Effector memory CD4-positive, alpha-beta T cell (primary cell): ENCODE measurements at places on chromosomes 4 and X.
A peak's percentile ranks its signal among the peaks of the same experiment; 100 is the strongest.

DNA sequence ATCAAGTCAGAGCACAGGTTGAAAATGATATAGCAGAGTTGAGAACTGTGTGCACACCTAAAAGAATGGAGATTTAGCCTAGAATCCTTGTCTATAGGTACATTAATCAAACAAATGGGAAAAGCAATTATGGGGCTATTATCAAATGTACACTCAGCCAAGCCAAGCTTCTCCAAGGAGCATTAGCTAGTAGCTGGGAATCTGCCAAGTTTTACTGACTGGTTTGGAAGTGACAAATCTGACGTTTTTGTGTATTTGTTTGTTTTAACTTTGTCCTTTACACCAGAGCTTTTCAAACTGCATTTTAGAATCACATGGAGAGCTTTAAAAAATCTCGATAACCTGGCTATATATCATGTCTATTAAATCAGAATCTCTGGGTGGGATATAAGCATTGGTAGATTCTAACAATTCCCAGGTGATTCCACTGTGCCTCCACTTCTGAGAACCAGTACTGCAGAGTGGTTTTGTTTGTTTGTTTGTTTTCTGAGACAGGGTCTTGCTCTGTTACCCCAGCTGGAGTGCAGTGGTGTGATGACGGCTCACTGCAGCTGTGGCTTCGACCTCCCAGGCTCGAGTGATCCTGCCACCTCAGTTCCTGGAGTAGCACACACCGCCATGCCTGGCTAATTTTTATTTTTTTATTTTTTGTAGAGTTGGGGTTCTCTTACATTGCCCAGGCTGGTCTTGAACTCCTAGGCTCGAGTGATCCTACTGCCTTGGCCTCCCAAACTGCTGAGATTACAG is 279.8 kb downstream of the UNC5C start:
- no peak overlapping the region for H3K27ac ChIP-seq
- H3K4me3 ChIP-seq, result no peak overlapping the region
- no peaks in the 10 kb centered on the region for H3K36me3 ChIP-seq
- no peak for DNase-seq

GRCh38 chrX:82087699-82088098 is 885.8 kb downstream of the SH3BGRL start:
- no peaks in the 10 kb centered on the region for H3K27me3 ChIP-seq
- DNase-seq, result no peak
- no peak overlapping the region for H3K4me3 ChIP-seq
- H3K27ac ChIP-seq, result no peak overlapping the region
- H3K4me1 ChIP-seq, result no peaks in the 10 kb centered on the region

DNA sequence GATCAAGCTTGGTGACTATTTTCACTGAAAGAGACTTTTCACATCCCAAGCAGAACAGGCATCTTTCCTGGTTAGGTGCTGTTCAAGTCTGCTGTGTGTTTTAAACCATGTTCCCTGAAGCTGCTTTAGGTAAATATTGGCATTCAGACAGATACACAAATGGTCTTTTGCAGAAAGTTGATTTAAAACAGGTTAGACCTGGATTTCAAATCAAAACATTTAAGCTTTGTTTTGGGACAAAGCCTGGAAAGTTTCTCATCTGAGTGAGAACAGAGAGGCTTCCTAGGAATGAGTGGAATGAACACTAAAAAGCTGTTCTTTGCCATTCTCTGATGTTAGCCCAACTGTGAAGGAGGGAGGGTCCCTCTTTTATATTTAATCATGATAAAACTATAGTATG is 10.1 kb downstream of the ANXA3 start:
- DNase-seq, result no peak
- H3K36me3 ChIP-seq, result no peaks in the 10 kb centered on the region
- no peaks in the 10 kb centered on the region for H3K4me1 ChIP-seq
- H3K27ac ChIP-seq, result no peak overlapping the region
- H3K4me3 ChIP-seq, result no peak overlapping the region
- H3K27me3 ChIP-seq, result no peaks in the 10 kb centered on the region

GRCh38 chrX:37701588-37701987 is 16.0 kb downstream of the XK start:
- H3K4me3 ChIP-seq, result no peak overlapping the region
- H3K36me3 ChIP-seq, result no peaks in the 10 kb centered on the region
- H3K27me3 ChIP-seq, result no peaks in the 10 kb centered on the region
- no peak overlapping the region for H3K27ac ChIP-seq
- H3K4me1 ChIP-seq, result no peaks in the 10 kb centered on the region
- no peak for DNase-seq

DNA sequence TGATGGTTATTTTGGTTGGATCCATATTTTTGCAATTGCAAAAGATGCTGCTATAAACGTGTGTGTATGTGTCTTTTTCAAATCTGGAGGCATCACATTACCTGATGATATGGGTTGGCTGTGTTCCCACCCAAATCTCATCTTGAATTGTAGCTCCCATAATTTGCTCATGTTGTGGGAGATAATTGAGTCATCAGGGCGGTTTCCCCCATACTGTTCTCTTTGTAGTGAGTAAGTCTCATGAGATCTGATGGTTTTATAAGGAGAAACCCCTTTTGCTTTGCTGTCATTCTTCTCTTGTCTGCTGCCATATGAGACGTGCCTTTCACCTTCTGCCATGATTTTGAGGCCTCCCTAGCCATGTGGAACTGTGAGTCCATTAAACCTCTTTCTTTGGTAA is 33.4 kb downstream of the APOOL start:
- no peaks in the 10 kb centered on the region for H3K27me3 ChIP-seq
- no peaks in the 10 kb centered on the region for H3K36me3 ChIP-seq
- no peak overlapping the region for H3K4me3 ChIP-seq

GRCh38 chrX:110420771-110421499 is 62.3 kb downstream of the RTL9 start:
- no peaks in the 10 kb centered on the region for H3K27me3 ChIP-seq
- no peak overlapping the region for H3K4me3 ChIP-seq
- H3K4me1 ChIP-seq, result no peaks in the 10 kb centered on the region
- no peak overlapping the region for H3K27ac ChIP-seq
- no peak for DNase-seq

- no peak for DNase-seq
- H3K36me3 ChIP-seq, result no peaks in the 10 kb centered on the region
- H3K27me3 ChIP-seq, result no peaks in the 10 kb centered on the region
- no peak overlapping the region for H3K27ac ChIP-seq
- H3K4me1 ChIP-seq, result no peaks in the 10 kb centered on the region
These were observed 134.2 kb upstream of the NEIL3 start for GRCh38 chr4:177175473-177175872.

DNA sequence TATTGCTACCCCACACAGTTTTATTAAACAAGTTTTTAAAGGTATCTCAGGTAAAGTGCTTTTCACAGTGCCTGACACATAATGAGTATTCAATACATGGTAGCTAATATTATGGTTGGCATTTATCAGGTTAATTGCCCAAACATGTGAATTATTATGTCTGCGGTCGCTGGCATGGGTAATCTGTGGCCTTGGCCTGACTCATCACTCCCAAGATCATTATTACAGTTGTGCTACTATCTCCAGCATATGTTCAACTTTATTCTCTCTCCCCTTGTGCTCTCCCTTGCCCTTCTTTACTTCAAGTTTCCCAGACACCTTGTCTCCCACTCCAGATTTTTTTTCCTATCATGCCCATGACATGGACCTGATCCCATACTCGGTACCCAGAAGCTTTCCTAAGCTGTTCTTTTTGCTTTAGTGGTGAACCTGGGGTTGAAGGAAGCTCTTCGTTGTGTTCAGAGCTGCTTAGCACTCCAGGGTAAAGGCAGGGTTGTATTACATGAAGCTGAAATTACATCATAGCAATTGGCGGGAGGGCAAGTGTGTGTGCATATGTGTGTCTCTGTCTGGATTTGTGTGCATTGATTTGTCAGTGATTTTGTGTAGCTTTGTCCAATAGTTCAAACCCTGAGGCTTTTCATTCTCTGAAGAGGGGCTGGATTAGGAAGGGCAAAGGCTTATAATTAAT is 176.5 kb upstream of the NRK start:
- no peak overlapping the region for H3K27ac ChIP-seq
- H3K4me1 ChIP-seq, result no peaks in the 10 kb centered on the region
- H3K36me3 ChIP-seq, result no peaks in the 10 kb centered on the region
- H3K27me3 ChIP-seq, result no peaks in the 10 kb centered on the region
- H3K4me3 ChIP-seq, result no peak overlapping the region

DNA sequence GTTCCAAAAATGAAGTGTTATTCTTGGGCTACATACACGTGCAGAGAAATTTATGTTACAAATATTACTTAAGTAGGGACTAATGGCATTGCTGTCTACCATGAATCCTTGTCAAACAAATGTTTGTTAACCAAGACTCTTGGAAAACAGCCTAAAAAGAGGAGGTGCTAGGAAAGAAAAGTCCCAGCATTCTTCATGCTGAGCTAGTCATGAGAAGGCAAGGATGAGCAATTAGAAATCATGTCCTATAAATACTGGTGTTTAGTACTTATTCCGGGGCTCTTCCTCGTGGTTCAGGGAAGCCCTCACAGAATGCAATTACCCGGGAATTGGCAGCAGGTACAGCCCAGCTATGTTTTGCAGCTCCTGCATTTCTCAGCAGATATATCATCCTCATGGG is 378.1 kb upstream of the FTHL17 start:
- H3K27me3 ChIP-seq, result no peaks in the 10 kb centered on the region
- H3K4me3 ChIP-seq, result no peak overlapping the region
- H3K27ac ChIP-seq, result no peak overlapping the region
- no peaks in the 10 kb centered on the region for H3K4me1 ChIP-seq
- DNase-seq, result no peak
- no peaks in the 10 kb centered on the region for H3K36me3 ChIP-seq

DNA sequence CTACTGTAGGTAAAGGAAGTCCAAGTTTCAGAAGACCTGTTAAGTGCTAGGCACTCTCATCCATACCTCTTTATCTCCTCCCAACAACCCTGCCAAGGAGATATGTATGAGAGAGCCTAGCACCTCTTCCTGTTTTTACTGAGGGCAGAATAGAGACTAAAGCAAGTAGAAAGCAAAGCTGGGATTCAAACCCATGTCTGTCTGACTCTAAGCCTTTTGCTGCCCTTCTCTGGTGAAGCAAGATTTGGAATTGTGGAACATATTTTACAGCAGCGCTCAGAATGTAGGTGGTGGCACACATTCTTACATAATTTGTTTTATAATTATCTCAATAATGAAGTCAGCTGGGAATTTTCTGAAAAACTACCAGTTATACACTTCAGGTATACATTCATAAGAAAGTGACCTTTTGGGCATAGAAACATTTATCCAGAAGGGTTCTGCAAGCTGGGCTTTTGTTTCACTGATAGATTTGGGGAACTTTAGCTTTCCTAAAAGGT is 41.7 kb downstream of the SEPTIN11 start:
- H3K4me1 ChIP-seq, result peaks cover 52% of the 10 kb centered on the region
- no peaks in the 10 kb centered on the region for H3K36me3 ChIP-seq
- no peak overlapping the region for H3K4me3 ChIP-seq
- no peaks in the 10 kb centered on the region for H3K27me3 ChIP-seq

- no peak overlapping the region for H3K4me3 ChIP-seq
- no peaks in the 10 kb centered on the region for H3K4me1 ChIP-seq
- H3K27me3 ChIP-seq, result no peaks in the 10 kb centered on the region
- no peak for DNase-seq
- no peak overlapping the region for H3K27ac ChIP-seq
These were observed 165.2 kb downstream of the SLC39A8 start for GRCh38 chr4:102180046-102180445.

GRCh38 chr4:21769404-21770147 is 179.0 kb downstream of the KCNIP4 start:
- H3K27me3 ChIP-seq, result no peaks in the 10 kb centered on the region
- H3K27ac ChIP-seq, result no peak overlapping the region
- no peaks in the 10 kb centered on the region for H3K36me3 ChIP-seq
- no peak for DNase-seq
- no peak overlapping the region for H3K4me3 ChIP-seq
- H3K4me1 ChIP-seq, result no peaks in the 10 kb centered on the region

DNA sequence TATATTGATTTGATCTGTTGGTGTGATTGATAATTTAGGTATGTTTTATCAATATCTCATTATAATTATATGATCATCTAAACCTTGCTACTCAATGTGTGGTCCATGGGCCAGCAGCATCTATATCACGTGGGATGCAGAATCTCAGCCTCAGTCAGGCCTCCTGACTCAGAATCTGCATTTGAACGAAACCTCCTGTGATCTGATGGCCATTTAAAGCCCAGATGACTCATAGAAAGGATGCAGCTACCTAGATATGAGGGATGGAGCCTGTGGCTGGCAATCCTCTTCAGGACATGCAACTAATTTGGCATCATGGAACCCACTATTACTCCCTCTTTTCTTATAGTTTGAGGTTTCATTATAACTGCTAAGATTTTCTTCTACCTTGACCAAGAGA is 11.3 kb upstream of the CHRNA9 start:
- no peaks in the 10 kb centered on the region for H3K27me3 ChIP-seq

DNA sequence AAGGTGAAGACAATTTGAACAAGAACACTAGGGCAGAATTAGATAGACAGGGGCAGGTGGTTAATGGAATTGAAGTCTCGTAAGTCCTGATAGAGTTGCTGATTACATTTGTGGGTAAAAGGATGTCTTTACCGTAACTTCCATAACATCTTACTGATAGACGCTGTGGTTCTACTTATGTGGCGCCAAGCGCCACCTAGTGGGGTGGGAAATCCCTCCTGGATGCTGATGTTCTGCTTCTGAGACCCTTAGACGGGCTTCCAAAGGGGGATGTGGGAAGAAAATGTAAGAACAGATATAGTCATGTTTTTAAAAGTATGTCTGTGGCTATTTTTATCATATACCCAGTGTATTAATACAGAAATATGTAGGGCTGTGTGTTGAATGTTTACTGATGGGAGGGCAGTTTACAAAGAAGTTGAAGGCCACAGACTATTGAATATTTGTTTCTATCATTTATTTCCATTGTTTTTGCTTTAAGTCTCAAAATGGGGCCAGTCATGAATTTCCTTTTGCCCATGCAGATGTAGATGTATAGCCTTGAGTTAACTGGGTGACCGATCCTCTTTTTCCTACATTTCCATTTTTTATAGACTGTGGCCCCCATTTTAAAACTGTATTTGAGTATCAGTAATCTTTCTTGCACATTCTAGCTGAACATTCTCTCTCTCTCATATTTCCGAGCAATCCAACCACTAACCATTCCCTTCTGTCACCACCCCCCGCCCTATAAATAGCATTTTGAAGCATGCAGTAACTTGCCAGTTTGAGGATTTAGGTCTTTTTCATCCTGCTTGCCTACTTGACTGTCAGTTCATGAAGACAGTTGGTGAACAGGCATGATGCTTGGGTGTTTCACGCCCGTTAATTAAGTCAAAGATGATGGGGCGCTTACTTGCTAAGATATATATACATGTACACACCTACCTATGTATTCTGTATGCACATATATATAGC is 12.1 kb upstream of the TLR8 start:
- no peaks in the 10 kb centered on the region for H3K4me1 ChIP-seq
- no peak overlapping the region for H3K27ac ChIP-seq
- H3K36me3 ChIP-seq, result no peaks in the 10 kb centered on the region
- no peaks in the 10 kb centered on the region for H3K27me3 ChIP-seq
- DNase-seq, result peak; percentile 1

- H3K27me3 ChIP-seq, result no peaks in the 10 kb centered on the region
- H3K4me1 ChIP-seq, result no peaks in the 10 kb centered on the region
- H3K27ac ChIP-seq, result no peak overlapping the region
- no peaks in the 10 kb centered on the region for H3K36me3 ChIP-seq
- H3K4me3 ChIP-seq, result no peak overlapping the region
- DNase-seq, result no peak
These were observed 86.5 kb downstream of the SH3RF1 start for GRCh38 chr4:169184236-169184635.

GRCh38 chrX:77493677-77494553 is 46.7 kb downstream of the FGF16 start:
- H3K4me3 ChIP-seq, result no peak overlapping the region
- H3K36me3 ChIP-seq, result no peaks in the 10 kb centered on the region
- DNase-seq, result no peak
- no peaks in the 10 kb centered on the region for H3K4me1 ChIP-seq
- H3K27me3 ChIP-seq, result no peaks in the 10 kb centered on the region
- H3K27ac ChIP-seq, result no peak overlapping the region
